ENCODE measurements at places on chromosomes 4 and X.

GRCh38 chrX:96861661-96862060, 22.0 kb upstream of the RPA4 start:
- no peak for DNase-seq

GRCh38 chr4:73852771-73853170, 325 bp upstream of the PF4V1 start:
- DNase-seq: no peak

- DNase-seq: no peak
Observed at GRCh38 chr4:157358439-157358838, 137.9 kb downstream of the GRIA2 start.

- DNase-seq: no peak
Observed at GRCh38 chrX:49312176-49312575, 8.7 kb downstream of the GAGE10 start.

- DNase-seq: no peak
Observed at GRCh38 chr4:172736046-172736445, 432.6 kb upstream of the GALNT7 start.

DNA sequence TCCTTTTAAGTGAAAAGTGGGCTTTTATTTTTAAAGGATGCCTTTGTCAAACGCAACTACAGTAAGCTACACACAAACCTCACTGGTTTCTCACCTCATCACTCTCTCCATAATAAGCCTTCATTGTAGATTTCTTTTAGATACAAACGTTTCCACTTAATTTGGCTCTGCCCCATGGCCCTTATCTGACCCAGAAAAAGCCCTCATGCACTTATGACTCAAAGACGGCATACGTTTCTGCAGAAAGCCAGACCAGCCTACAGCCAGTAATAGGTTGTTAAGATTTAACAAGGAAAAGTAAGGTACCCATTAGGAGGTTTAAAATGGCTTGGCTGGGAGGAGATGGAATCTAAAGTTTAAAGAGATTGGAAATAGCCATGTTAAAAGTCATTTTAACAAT, 914.6 kb upstream of the INTU start:
- no peak for DNase-seq

DNA sequence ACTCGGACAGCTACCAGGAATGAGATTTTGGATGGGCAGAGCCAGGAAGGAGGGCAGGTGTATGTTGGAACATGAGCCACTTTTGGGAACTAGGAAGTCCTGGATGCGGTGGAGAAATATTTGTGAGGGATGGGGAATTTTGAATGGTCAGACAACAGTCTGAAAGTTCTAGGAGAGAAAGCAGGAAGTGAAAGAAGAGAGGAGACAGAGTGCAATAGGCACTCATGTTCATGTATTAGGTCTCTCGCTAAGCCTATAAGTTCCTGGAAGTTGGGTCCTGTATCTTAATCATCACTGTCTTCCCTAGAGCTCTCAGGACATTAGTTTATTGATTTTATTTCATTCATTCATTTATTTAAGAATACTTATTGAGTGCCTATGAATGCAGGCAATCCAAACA, 65.7 kb upstream of the CITED1 start:
- DNase-seq: no peak

- DNase-seq: no peak
Observed at GRCh38 chr4:6071959-6072720, 53.9 kb upstream of the C4orf50 start.

GRCh38 chr4:106351016-106351415, 17.6 kb downstream of the GIMD1 start:
- no peak for DNase-seq

DNA sequence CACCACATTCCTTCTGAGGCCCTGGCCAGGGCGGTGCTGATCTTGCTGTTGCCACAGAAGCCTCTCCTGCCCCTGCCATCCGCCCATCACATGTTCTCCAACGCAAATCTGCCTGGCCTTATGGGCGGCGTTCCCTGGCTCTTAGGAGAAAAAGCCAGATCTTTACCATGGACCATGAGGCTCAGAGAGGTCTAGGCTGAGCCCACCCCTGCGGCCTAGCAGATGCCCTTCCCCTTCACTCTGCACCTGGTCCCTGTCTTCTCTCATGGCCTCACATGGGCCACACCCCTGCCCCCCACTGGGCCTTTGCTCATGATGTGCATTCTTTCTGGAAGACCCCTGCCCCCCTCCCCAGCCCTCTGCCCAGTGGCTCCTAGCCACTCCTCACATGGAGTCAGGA, 78.5 kb downstream of the CRMP1 start:
- no peak for DNase-seq

- DNase-seq: no peak
Observed at GRCh38 chr4:126012691-126013290, 698.0 kb downstream of the FAT4 start.

GRCh38 chrX:71859637-71860036, 51.0 kb upstream of the NHSL2 start:
- DNase-seq: no peak

- no peak for DNase-seq
Observed at GRCh38 chr4:180086480-180087190, 2156.6 kb upstream of the TENM3 start.

DNA sequence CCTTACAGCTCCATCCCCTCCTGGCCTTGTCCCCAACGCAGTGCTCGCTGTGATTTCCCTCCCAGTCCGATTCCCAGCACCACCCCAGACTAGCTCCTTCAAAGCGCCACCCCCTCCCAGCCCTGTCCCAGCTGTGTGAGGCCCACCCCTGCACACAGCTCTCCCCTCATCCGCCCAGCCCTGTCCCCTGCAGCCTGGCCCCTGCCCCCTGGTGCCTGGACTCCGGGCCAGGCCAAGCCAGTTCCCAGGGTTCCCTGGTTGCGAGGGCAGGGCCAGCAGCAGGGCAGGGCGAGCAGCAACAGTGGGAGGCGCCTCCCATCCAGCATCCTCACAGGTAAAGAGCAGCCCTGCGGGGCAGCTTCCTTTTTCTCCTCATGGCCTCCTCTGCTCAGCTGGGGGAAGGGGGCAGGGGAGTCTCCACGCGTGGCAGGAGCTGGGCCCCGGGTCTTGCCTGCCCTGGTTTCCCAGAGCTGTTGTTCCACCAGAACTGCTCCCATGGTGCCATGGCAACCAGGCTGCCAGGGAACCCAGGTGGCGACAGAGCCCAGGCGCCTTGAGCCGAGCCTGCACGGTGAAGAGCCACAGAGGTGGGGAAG, 24.8 kb downstream of the IQSEC2 start:
- DNase-seq: no peak

GRCh38 chr4:158259955-158260575, 49.8 kb downstream of the TMEM144 start:
- DNase-seq: no peak

DNA sequence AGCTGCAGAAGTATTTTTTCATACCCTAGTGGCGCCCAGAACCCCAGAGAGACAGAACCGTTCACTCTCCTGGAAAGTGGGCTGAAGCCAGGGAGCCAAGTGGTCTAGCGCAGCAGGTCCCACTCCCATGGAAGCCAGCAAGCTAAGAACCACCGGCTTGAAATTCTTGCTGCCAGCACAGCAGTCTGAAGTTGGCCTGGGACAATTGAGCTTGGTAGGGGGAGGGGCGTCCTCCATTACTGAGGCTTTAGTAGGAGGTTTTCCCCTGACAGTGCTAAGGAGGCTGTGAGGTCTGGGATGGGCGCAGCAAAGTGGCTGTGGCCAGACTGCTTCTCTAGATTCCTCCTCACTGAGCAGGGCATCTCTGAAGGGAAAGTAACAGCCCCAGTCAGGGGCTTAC, 84.5 kb upstream of the ATXN3L start:
- DNase-seq: no peak

DNA sequence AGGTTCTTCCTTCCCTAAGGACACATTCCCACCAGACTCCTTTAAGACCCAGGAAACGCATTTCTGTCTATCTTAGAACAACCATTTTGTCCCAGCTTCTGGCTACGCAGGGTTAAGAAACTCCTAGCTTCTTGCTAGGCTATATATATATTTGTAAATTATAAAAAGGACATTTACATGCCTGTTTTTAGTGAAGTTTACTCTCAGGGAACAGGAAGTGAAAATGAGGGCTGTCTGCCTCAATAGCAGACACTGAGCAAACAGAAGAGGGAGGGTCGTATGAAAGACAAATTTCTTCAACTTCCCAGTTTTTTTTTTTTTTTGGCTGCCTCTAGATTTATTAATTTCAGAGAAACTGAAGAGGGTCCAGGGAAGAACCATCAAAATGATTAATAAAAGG, 9.3 kb upstream of the FRMPD3 start:
- no peak for DNase-seq

GRCh38 chr4:79759793-79760192, 313.2 kb downstream of the ANTXR2 start:
- no peak for DNase-seq

- DNase-seq: no peak
Observed at GRCh38 chr4:29983890-29984289, 736.3 kb upstream of the PCDH7 start.

GRCh38 chr4:89284828-89285227, 22.8 kb downstream of the GPRIN3 start:
- DNase-seq: no peak

DNA sequence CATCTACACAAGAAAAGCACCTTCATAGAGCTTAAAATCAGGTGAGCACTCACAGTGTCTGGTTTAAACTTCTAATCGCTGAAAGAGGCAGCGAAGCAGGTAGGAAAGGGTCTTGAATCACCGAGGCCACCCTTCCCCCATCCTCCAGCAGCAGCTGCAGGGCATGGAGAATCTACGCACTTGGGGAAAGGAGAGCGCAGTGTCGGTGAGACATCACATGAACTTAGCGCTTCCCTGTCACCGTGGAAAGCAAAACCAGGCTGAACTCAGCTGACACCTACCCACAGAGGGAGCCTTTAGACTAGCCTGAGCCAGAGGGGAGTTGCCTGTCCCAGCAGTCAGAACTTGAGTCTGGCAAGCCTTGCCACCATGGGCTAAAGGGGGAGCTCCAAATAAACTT, 197.2 kb upstream of the ZFP42 start:
- DNase-seq: no peak

GRCh38 chrX:71191248-71191647, 31.8 kb upstream of the GJB1 start:
- no peak for DNase-seq

DNA sequence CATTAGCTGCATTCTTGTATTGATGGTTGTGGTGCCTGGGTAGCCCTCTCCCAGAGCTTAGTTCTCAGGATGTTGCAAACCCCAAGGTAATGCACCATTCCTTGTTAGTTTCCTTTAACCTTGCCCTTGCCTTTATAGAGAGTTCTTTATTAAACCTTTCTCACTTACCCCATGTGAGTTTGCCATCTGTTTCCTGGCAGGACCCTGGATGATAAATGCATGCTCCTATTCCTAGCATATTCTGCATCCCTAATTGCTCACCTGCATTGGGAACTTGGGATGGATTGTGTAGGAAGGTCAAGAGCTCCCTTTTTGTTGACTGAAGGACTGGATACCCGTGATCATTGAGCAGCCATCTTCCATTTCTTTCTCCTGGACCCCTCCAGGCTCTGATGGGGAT, 59.9 kb upstream of the AP1S2 start:
- DNase-seq: no peak

DNA sequence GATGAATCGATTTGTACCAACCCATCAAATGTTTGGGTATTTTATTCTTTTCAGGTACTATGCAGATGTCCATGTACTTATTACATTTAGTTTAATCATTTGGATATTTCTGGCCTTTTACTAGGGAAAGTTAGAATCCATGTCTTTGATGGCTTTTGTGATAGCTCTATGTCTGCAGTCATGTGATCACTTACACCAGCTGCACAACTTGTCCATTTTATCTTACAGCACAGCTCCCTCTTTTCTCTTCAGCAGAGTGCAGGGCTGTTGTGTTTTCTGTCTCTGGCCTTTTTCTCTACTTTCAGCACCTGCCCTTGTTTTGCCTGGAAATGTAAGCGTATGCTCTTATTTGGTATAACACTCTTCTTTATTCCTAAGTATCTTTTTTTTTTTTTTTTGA, 30.6 kb downstream of the WWC2 start:
- DNase-seq: no peak

GRCh38 chrX:121755541-121755940, 708.1 kb downstream of the GLUD2 start:
- DNase-seq: no peak

DNA sequence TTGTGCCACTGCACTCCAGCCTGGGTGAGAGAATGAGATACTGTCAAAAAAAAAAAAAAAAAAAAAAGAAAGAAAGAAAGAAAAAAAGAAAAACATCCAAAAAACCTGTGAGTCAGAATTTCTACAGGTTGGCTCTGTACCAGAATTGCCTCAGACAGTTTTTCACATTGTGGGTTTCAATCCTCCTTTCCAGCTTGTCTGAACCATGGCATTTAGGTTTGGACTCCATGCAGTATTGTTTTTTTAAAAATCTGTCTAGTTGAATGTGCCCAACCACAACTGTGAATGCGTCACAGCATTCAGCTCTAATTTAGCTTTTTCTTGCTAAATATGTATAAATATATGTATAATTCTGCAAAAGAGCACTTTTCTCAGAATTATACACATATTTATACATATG, 31.4 kb upstream of the ARSH start:
- no peak for DNase-seq

GRCh38 chr4:127364911-127365310, 267.8 kb upstream of the INTU start:
- no peak for DNase-seq

DNA sequence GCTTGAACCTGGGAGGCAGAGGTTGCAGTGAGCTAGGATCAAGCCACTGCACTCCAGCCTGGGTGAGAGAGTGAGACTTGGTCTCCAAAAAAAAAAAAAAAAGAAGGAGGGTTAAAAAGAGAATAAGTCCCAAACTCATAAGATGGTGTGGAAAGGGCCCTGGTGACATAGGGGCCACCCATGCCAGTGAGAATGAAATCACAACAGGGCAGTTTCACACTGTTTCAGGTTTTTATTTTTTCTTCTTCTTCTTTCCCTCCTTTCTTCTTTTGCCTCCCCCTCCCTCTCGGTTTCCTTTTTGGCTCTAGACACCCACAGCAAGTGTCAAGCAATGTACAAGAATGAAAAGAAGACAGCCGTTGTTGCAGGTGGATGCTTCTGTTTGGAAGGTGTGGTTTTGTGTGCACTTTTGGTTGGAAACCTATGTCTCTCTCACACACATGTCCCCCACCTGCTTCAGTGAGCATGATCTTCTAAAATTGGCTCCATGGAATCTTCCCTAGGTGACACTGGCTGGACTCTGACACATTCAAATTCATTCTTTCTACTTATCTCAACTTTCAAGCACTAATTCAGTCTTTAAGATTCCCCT, 14.4 kb upstream of the TLR8 start:
- no peak for DNase-seq

- DNase-seq: no peak
Observed at GRCh38 chr4:33825685-33826084, 2418.6 kb downstream of the ARAP2 start.

GRCh38 chr4:52948057-52948423, 85.9 kb downstream of the RASL11B start:
- no peak for DNase-seq

DNA sequence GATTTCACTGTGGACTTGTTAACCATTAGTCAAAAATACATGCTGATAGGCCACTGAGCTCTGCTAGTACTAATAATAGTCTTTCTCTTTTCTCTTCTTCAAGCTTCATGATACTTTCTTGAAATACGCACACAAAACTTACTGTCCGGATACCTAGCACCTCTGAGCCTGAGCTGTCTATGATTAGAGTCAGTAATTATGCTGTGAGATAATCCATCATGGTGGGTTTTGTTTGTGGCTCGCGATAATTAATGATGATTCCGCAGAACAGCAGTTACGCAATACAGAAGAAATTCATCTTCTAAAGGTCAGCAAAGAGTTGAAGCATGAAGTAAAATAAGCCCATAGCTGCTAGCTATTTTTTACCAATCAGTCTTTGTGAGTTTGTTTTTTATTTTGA, 511.5 kb upstream of the GALNT7 start:
- DNase-seq: no peak
